ENCODE measurements at places on chromosomes 4 and X. TPM values are rescaled to one million over a fixed set of nuclear protein-coding genes. Genes with fewer than 3 reads are reported as not detected.

DIPK2B gene
- total RNA-seq: not detected

FOXO4 gene
- total RNA-seq: 8.4 TPM

TRIML2 gene
- not detected for total RNA-seq

TMSB15C gene
- 3.9 TPM for total RNA-seq

ZCCHC18 gene
- total RNA-seq: 0.48 TPM

UGT2B7 gene
- not detected for total RNA-seq

All from T-helper 2 cell treated with Interferon-gamma antibody and Interleukin-4, amounts not matched to agents 100 ng/mL and 5 ng/mL, for 36 hours (primary cell).